ENCODE measurements at places on chromosomes 2 and 18.

- DNase-seq = no peak
Measured at GRCh38 chr2:56130463-56131070, 53.2 kb upstream of the CCDC85A start.

- DNase-seq = no peak
Measured at GRCh38 chr2:186959486-186959885, 110.5 kb upstream of the ZSWIM2 start.

DNA sequence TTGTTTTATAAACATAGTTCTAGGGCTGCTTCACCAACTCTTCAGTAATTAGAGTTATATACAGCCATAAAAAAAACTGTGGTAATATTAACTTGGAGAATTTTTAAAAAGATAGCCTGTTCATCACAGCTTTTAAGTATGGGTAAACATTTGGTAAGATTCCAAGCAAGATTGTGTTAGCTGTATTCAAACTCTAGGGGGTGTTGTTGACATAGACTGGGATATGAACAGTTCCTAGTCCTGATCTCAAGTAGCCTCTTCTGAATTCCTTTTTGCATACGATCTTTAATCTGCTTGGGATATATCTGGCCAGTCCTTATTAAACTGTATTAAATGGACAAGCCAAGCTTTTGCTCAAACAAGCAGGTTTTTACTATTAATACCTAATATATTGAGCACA, 13.4 kb downstream of the NOP58 start:
- DNase-seq = no peak

DNA sequence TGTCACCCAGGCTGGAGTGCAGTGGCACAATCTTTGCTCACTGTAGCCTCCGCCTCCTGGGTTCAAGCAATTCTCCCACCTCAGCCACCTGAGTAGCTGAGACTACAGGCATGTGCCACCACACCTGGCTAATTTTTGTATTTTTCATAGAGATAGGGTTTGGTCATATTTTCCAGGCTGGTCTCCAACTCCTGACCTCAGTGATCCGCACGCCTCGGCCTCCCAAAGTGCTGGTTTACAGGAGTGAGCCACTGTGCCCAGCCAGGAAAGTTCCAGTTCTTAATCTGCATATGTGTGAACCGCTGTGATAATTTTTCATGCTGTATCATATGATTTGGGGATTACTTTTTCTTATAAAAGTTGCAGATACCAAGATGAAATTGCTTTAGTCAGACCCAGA, 14.6 kb upstream of the PPP4R1 start:
- no peak for DNase-seq

GRCh38 chr2:55165626-55166025, 66.5 kb downstream of the CLHC1 start:
- DNase-seq = no peak

DNA sequence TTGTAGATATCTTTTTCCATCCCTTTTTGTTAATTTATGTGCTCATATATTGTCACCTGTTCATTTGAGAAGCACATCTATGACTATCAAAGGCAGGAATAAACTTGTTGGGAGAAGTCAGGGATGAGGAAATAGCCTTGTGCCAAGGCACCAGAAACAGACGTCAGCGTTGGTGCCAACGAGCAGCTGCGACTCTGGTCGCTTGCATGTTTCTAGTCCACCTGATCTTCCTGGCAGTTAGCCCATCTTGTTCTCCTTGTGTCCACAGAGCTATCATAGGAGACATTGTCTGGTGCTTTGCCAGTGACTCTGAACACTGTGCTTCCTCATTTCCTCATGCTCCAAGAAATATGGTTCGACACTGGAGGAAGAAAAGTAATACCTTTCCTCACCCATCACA, 374.4 kb downstream of the PTPRM start:
- no peak for DNase-seq

- no peak for DNase-seq
Measured at GRCh38 chr2:176206682-176207081, 18.2 kb downstream of the HOXD1 start.

- DNase-seq = no peak
Measured at GRCh38 chr18:36187826-36188721, 777 bp downstream of the MOCOS start.

DNA sequence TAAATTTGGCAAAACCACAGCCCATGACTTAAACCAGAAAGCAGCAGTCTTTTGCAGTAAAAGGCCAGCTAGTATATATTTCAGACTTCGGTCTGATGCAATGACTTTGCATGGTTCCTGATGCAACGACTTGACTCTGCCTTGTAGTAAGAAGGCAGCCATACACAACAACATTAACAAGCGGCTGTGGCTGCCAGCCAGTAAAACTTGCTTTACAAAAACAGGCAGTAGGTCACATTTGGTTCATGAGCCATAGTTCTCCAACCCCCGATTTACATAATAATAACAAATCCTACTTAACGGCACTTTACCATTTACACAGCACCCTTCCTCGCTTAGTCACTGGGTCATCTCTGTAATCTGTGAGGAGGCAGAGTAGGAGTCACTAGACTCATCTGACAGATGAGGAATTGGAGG, 410.3 kb downstream of the LRATD1 start:
- no peak for DNase-seq

- DNase-seq = no peak
Measured at GRCh38 chr2:140491876-140492275, 1638.9 kb downstream of the LRP1B start.

DNA sequence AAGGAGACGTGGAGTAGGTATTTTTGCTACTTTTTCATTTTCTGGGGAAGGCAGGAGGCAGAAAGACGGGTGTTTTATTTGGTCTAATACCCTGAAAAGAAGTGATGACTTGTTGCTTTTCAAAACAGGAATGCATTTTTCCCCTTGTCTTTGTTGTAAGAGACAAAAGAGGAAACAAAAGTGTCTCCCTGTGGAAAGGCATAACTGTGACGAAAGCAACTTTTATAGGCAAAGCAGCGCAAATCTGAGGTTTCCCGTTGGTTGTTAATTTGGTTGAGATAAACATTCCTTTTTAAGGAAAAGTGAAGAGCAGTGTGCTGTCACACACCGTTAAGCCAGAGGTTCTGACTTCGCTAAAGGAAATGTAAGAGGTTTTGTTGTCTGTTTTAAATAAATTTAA, 3.4 kb downstream of the FZD7 start:
- DNase-seq = no peak

DNA sequence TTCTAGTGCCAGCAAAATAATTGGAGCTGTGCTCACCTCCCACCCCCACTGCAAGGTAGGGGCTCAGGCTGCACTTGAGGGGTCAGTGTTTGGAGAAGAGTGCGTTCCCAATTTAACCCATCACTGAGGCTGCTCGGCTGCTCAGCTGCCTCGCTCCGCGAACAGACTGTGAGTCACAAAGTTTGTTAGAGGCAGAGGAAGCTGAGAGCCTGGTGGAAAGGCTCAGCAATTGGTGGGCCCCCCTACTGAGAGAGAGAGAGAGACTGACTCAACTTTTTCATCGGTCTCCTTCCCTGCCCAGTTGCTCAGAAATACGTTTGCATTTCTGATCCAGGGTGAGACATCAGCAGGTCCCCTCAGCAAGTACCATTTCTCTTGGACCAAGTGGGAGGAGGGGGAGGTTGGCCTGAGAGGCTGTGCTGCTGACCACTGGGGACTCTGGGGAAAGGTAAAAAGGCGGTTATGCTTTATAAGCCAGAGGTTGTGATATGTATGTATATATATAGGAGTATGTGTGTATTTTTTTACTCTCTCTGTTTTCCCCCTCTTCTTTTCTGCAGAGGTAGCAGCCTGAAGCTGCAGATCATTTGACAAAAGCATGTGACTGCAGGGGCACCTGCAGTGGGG, 1.5 kb downstream of the EFR3B start:
- peak; percentile 17 for DNase-seq

DNA sequence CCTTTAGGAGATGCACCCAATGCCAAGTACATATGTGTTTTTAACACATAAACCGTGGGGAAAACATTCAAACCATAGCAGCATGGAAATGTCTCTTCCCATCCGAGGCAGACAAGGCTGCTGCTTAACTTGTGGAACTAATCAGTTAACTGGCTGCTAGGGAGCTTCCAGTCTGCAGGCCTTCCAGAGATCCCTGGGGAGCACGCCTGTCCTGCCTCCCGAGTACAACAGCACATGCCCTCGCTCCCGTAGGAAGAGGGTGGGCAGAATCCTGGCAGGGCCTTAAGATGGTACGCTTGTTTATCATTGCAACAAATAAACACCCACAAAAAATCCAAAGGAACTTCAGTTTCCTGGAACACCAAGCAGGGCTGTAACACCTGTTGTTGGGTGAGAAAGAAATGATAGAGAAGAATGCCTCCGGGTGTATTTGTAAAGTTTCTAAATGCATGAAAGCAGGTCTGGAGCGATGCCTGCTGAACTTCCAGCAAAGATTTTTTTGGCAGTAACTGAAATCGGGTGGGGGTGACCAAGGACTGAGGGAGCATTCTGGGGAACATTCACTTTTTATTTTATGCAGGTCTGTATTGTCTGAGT, 56.2 kb downstream of the EDAR start:
- no peak for DNase-seq

GRCh38 chr2:118319271-118319684, 231.0 kb downstream of the INSIG2 start:
- DNase-seq = no peak

DNA sequence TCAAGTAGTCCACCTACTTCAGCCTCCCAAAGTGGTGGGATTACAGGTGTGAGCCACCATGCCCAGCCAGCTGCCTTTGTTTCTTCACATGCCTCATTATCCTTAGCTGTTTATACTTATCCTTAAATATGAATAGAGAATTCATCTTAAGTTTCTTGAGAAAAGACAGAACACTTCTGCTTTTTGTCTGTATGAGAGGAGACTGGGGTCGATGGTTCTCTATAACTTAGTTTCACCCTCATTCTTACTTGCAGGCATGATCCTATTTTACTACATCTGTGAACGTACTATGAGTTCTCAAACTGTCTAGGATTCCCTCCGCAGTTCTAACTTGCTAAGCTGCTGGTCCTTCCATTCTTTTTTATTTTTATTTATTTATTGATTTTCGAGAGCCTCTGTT, 20.4 kb downstream of the PPM1B start:
- DNase-seq = no peak

GRCh38 chr2:101762451-101763171, 65.1 kb downstream of the MAP4K4 start:
- no peak for DNase-seq

GRCh38 chr2:71581026-71581425, 127.7 kb downstream of the DYSF start:
- DNase-seq = no peak

DNA sequence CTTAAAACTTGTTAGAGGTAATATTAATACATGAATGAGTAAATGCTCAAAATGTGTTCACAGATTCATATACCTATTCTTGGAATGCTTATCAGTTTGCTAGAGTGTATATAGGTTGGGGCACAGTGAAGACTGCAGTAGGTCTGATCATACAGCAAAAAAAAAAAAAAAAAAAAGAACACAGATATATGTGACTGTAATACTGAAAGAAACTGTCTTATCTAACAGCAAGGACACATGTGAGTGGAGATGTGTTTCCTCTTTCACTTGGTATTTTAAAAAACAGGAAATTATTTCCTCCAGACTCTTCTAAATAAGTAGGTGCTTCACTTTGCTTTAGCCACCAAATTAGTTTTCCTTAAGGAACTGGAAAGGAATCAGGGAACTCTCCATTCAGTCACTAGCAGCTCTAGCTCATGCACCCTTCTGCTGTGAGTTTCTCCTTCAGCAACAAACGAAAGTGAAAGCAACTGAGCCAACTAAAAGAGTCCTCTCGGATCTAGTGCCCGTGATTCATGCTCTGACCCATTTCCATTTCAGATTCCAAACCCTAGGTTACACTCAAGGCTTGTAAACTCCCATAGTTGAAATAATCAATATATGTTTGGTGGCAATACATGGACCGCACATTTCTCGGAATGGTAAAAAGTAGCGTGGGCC, 98.5 kb downstream of the DSEL start:
- no peak for DNase-seq

DNA sequence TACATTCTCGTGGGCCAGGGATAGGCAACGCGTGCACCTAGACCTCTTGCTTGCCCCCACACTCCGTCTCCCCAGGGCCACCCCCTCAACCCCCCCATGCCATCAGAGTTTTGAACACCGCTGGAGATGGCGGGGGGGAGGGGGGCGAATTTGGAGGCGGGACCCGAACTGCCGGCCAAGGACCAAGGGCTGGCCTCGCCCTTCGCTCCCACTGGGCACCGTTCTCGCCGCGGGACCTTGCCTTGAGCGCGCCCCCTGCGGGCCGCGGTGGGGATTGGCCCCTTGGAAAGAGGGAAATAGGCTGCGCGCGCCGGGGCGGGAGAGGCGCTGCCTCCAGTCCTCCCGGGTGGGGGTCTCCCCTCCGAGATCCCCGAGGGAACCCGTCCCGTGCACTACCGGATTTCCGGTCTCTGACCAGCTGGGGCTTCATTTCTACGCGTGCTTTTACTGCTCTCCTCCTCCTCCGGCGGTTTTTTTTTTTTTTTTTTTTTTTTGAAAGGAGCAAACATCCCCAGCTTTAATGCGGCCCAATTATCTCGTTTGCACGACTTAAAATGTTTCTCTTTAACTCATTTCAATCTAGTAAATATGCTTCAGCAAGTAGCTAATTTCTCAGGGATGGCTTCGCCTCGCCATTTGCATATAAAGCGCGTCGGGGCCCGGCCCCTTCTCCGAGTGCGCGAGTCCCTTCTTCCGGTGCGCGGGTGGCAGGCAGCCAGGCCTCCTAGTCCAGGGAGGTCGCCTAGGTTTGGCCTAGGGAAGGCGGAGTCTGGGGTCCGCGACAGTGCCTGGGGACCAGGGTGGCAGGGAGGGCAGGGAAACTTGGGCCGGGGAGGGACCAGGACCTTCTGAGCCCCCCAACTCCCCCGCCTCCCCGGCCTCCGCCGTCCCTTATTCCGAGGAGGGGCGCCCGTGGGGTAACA, 10.0 kb upstream of the GBX2 start:
- DNase-seq = peak; percentile 21

DNA sequence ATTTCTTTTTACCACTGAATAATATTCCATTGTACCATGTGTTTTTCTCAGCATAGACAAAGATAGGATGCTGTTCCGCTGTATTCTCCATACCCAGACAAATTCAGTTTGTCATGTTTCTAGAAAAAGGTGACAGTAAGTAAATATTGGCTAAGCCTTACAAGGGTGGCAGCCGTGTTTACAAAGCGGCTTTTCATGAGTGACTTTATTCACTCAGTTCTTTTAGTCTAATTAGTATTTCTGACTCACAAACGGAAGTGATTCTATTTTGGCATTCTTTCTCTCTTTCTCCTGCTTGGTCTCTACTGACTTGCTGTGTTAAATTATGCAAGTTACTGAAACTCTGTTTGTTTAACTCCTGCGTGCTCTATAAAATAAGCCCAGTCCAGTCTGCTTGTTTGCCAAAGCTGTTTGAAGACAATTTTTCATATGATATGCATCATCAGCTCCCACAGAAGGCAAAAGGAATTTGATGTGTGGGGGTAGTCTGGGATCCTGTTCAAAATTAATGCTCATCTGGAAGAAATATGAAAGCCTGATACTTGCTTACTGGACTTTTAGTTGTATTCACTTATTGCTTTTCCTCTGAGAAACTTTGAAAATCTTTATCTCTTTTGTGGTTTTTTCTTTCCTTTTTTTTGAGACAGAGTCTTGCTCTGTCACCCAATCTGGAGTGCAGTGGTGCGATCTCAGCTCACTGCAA, 2.3 kb upstream of the PLEKHH2 start:
- no peak for DNase-seq
